ENCODE measurements at places on chromosomes 1 and 21.
A peak's percentile ranks its signal among the peaks of the same experiment; 100 is the strongest.

- DNase-seq: no peak
These were observed 3.9 kb upstream of the ZBED6 start for GRCh38 chr1:203791498-203791897.

- no peak for DNase-seq
These were observed 386.1 kb downstream of the KCNH1 start for GRCh38 chr1:210747890-210748289.

- DNase-seq: peak; percentile 77
These were observed at the start of gene EFNA4 for GRCh38 chr1:155063550-155064110. EFNA4 (plus strand) TSS chr1:155063740; CDS start chr1:155063824, 84 bp downstream.

DNA sequence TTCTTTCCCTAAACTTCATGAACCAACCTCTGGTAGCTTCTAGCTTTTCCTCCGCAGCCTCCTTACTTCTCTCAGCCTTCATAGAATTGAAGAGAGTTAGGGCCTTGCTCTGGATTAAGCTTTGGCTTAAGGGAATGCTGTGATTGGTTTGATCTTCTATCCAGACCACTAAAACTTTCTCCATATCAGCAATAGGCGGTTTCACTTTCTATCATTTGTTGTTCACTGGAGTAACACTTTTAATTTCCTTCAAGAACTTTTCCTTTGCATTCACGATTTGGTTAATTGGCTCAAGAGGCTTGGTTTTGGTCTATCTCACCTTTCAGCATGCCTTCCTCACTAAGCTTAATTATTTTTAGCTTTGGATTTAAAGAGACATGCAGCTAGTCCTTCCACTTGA lies 5.1 kb downstream of the URB2 start:
- no peak for DNase-seq

DNA sequence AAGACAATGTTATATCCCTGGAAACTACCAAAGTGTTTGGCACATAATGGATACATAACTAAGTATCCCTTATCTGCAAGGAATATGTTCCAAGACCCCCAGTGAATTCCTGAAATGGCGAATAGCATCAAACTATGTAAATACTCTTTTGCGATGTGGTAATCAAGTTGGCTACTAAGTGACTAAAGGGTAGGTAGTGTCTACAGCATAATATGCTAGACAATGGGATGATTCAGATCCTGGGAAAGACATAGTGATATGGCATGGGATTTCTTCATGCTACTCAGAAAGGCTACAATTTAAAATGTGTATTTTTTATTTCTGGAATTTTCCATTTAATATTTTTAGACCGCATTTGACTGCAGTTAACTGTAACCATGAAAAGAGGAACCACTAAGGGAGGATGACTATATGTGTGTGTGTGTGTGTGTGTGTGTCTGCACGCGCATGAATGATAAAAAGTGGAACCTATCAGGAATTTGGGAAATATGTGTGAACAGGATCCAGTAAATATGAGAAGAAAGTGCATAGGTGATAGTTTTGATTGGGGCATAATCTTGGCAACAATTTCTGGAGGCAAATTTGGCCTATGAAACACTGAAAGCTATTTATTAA lies 1899.9 kb downstream of the NCAM2 start:
- no peak for DNase-seq

GRCh38 chr1:13779930-13780329 lies 79.9 kb downstream of the PRDM2 start:
- DNase-seq: no peak

- no peak for DNase-seq
These were observed 17.2 kb downstream of the LGALS8 start for GRCh38 chr1:236540813-236541465.

GRCh38 chr1:95426772-95427171 lies 192.8 kb downstream of the RWDD3 start:
- DNase-seq: no peak

GRCh38 chr1:94614168-94614815 lies 72.7 kb upstream of the F3 start:
- DNase-seq: no peak

- peak; percentile 77 for DNase-seq
These were observed 18.3 kb downstream of the IL6R start for GRCh38 chr1:154423304-154423987.

- no peak for DNase-seq
These were observed 33.9 kb downstream of the SOX13 start for GRCh38 chr1:204106825-204107224.

DNA sequence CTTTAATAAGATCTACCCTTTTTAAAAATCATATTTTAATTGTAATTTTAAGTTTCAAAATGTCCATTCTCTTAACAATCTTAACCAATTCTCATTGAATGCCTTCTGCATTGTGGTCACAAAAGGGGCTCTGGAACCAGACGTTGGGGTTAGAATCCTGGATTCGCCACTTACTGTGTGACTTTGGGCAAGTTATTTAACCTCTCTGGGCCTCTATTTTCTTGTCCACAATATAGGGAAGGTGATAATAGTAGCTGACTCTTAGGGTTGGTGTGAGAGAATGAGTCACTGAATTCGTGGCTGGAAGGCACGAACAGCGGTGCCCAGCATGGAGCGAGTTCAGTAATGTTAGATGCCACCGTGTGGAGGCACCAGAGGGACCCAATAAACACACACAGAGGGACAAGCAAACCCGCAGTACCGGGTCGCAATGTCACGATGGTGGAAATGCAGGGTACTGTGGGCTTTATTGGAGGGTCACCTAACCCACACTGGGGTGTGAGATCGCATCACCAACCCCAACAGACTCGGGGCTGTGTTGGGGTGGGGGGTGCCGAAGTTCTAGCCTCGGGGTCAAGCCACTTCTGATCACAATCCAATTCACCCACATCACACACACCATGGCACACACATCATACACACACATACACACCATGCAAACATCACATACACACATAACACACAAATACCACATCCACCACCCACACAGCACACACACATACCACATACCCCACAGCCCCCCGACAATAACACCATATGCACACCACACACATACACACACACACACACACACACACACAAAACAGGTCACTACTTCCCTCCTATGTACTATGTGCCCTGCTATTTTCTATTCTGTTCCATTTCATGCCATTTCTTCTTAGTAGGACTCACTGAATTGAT lies 27.0 kb upstream of the IFNAR2 start:
- DNase-seq: no peak

- DNase-seq: no peak
These were observed 11.4 kb downstream of the SDE2 start for GRCh38 chr1:225987491-225988316.

DNA sequence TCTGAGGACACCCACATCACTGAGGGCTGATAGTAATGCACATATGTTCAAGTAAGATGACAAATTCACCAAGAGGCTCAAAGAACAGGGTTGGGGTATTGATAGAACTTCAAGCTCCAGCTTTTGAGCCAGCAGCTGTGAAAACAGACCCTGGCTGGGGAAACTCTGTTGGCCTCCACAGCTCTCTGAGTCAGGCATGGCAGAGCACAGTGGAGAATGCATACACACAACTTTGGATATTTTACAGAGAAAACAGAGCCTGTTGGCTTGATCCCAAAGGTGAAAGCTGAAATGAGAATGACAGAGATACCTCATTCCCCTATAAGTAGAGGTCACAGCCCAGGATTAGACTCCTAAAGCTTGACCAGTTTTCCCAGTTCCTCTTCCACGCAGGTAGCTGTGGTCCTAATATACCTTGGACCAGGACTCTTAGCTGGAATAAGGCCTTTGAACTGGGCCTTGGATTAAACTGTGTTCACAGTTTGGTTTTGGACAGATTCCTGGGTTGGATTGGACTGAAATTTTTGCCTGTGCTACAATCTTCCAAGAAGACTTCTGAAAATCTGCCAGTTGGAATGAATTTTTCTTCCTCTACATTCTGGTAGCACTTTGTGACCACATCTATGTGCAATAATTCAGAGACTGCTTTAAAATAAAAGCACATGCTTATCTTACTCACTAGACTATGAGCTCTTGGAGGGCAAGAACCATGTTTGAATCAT lies 101.6 kb upstream of the HMGB4 start:
- no peak for DNase-seq

DNA sequence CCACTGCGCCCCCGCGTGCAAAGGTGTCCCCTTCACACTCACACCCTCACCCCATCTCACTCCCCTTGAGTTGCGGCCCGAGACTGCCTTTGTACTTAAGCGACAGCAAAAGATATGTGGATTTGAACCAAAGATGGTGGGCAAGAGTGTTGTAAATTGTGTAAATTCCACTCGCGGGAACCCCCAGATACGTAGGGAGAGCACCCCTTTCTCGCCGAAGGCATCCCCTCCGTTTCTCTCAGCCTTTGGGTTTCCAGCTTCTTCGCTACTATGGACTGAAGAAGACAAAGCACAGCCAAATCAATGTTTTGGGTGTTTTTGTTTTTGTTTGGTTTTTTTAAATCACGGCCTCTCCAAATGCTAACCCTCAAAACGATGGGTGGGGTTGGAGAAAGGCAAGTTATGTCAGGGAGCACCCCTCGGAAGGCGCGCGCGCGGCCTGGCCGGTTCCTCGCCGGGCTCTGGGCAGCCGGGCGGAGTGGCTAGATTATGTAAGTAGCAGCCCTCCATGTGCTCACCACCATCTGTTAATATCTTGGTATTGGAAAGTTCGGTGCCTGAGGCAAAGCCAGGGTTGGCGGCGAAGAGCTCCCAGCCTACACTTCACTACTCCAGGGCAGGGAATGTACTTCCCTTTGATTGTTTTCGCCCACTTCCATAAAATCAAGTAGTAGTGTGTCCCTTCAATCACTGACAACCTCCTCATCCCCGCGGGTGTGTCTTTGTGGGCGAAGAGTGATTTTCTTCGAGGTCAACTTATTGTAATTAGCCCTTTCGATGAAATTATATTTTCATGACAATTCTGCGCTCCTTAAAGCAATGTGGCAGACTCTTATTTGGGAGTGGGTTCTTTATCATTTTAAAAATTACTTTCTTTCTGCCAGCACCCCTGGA lies 4.0 kb upstream of the PROX1 start:
- DNase-seq: no peak

DNA sequence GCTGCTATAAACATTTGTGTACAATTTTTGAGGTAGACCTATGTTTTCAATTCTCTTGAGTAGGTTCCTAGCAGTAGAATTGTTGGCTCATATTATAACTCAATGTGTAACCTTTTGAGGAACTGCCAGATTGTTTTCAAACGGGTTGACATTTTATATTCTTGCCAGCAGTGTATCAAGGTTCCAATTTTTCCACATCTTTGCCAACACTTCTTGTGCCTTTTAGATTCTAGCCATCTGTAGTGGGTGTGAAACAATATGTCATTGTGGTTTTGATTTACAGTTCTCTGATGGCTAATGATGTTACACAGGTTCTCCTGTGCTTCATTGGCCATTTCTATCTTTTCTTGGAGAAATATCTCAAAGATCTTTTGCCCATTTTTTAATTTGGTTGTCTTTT lies 36.4 kb downstream of the MAP3K7CL start:
- DNase-seq: no peak

- no peak for DNase-seq
These were observed 111.7 kb downstream of the ADGRL4 start for GRCh38 chr1:78894811-78895210.

- DNase-seq: no peak
These were observed 110.0 kb downstream of the ASTN1 start for GRCh38 chr1:177054542-177054941.
